ENCODE measurements at places on chromosomes 16 and 17. TPM values are rescaled to one million over a fixed set of nuclear protein-coding genes. Genes with fewer than 3 reads are reported as not detected.

The MYCBPAP gene
- 6.9 TPM for total RNA-seq

The EVI2B gene
- 15.0 TPM for total RNA-seq

The C1QTNF8 gene
- not detected for total RNA-seq

The FOXN1 gene
- total RNA-seq = not detected

The WSCD1 gene
- not detected for total RNA-seq

The CDRT15 gene
- not detected for total RNA-seq

The ANKFN1 gene
- not detected for total RNA-seq

The CD300A gene
- 2.2 TPM for total RNA-seq

The SRCAP gene
- 64.7 TPM for total RNA-seq

Measured in activated CD8-positive, alpha-beta T cell treated with anti-CD3 and anti-CD28 coated beads for 36 hours (primary cell).